HL-60 (cell line): ENCODE measurements at places on chromosomes 11 and 22.

DNA sequence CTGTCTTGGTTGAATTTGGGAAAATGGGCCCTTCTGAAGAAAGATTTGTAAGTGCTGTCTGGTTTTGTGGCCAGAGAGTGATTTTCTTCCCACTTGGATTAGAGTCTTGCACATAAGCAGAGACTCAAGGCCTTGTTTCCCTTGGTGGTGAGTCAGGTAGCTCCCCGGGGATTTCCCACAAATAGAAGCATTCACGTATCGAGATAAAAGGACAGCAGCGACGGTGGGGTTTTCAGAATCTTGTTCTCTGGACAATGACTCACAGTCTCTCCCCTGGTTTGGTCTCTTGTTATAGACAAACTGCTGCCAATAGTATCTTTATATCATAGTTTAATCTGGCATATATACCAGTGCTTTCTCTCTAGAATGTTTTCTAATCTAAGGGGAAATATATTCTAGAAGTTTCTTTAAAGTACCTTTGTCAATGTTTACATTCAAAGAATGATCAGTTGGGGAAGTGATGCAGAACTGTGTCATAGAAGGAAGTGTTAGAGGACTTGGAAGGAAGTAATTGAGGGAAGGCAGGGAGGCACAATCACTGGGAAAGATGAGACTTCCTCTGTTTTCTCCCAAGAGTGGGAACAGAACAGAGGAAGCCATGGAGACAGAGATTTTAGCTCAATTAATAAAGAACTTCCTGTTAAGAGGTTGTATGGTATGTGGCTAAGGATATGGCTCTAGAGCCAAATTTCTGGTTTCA is 18.1 kb downstream of the POLA2 start:
- DNase-seq = no peak

DNA sequence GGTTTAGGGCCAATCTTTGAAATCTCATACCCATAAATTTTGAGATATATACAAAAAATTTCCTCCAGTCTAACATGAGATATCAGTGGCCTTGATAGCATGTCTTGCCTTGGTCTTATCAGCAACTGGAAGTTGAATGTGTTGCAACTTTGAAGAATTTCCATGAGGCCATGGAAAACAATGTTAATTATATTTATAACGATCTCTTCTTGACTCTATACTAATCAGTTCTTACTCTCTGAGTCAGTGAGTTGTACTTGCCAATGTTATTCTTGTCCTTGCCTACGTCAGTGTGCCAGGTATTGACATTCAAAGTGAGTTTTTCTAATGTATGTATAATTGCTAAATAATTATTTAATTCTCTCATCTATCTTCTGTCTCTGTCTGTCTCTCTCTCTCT is 535.1 kb downstream of the KCNA4 start:
- DNase-seq = no peak

DNA sequence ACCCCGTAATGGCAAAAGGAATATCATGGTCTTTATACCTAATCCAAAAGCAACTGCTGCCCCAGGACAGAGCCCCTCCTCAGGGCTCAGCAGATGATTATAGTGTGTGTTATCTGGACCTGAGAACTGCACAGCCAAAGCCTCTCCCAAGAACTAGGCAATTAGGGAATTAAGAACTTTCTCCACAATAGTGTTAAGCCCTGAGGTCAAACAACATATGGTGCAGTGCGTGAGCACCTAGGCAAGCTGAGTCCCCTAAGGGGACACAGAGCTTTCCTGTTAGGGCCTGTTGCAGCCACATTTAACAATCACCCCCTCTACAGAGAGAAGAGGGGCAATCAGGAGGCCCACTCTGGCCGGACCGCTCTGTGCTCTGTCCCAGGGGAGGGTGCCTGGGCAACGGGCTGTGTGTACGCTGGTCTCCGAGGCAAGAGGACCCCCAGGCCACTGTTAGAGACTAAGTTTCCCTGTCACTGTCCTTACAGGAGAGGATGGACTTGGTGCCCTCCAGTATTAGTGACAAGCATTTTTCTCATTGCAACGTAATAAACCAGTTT is 1.4 kb upstream of the KCNJ5 start:
- DNase-seq = no peak

GRCh38 chr22:34210301-34210700 is 290.0 kb upstream of the LARGE1 start:
- no peak for DNase-seq

DNA sequence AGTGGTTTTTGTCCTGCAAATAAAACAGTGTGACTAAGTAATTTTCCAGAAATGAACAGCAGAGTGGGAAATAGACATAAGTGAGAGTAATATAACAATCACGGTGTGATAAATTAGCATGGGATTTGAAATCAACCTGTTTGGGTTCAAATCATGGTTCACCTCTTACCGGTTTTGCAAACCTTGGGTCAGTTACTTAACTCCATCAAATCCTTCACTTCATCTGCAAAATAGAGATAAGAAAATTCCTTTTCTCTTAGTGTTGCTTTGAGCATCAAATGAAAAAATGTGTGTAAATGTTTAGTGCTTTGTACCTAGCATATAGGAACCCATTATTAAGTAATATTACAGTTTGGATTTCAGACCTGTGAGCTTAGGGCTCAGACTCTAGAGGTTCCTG is 152.2 kb downstream of the TEAD1 start:
- DNase-seq = no peak

DNA sequence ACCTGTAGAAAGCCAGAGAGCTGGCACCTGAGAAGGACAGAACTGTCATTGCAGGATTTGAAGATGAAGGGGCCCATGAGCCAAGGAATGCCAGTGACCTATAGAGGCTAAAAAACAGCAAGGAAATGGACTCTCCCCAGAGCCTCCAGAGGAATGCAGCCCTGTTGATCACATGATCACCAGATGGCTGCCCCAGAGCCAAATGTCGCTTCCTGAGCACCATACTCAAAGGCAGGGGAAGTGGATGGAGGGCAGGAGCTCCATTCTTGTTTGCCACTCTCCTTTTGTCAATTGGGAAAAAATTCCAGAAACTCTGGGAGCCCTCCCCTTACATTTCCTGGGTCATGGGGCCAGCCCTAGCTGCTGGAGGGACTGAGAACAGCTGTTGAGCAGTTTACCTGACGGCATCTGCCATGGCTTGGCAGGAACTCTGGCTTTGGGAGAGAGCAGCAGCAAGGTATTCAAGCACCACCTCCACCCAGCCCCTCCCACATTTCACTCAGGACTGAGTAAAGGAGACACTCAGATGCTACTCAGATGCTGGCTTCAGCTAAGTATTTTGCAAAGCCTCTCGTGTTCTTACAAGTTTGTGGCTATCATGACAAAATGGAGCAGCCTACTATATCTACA is 46.9 kb downstream of the DKK3 start:
- DNase-seq = no peak

GRCh38 chr11:92662601-92663360 is 306.7 kb upstream of the MTNR1B start:
- no peak for DNase-seq

DNA sequence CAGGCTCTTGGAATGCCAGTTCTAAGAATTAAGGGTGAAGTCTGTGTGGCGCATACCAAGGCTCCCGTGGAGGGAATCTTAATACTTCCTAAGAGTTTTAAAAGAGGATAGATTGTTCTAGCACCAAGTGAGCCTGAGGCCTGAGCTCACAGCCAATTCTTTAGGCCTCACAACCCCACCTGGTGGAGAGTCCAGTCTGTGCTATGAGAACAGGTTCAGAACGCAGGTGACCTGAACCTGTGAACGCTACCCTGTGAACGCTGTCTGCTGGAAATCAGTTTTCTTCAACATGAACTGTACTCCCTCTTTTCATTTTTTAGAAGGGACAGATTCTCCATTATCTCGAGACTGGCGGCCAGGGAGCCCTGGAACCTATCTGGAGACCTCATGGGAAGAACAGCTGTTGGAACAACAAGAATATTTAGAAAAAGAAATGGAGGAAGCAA is 43.2 kb upstream of the DLAT start:
- DNase-seq = peak; percentile 52

DNA sequence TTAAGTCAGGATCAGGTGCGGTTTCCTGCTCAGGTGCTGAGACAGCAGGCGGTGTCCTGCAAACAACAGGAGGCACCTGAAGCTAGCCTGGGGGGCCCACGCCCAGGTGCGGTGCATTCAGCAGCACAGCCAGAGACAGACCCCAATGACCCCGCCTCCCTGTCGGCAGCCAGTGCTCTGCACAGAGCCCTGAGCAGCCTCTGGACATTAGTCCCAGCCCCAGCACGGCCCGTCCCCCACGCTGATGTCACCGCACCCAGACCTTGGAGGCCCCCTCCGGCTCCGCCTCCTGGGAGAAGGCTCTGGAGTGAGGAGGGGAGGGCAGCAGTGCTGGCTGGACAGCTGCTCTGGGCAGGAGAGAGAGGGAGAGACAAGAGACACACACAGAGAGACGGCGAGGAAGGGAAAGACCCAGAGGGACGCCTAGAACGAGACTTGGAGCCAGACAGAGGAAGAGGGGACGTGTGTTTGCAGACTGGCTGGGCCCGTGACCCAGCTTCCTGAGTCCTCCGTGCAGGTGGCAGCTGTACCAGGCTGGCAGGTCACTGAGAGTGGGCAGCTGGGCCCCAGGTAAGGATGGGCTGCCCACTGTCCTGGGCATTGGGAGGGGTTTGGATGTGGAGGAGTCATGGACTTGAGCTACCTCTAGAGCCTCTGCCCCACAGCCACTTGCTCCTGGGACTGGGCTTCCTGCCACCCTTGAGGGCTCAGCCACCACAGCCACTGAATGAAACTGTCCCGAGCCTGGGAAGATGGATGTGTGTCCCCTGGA is at the start of gene MYO7A:
Gene MYO7A, plus strand, starts transcription at position 327 of the 772 bp plus-strand sequence. CDS start 2,389 bp downstream, outside the sequence.
- no peak for DNase-seq

DNA sequence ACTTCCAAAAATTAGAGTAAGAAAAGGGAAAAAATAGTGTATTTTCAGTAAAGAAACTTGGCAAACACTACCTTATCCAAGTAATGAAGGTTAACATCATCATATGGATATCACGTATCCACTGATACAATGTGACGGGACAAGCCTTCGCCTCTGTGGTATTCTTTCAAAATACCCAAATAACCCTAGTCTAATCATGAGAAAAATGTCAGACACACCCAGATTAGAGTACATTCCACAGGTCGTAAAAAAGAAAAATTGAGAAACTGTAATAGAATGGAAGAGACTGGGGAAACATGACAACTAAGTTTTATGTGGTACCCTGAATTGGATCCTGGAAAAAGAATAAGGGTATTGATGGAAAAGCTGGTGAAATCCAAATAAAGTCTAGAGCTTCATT is 48.9 kb downstream of the NARS2 start:
- no peak for DNase-seq

DNA sequence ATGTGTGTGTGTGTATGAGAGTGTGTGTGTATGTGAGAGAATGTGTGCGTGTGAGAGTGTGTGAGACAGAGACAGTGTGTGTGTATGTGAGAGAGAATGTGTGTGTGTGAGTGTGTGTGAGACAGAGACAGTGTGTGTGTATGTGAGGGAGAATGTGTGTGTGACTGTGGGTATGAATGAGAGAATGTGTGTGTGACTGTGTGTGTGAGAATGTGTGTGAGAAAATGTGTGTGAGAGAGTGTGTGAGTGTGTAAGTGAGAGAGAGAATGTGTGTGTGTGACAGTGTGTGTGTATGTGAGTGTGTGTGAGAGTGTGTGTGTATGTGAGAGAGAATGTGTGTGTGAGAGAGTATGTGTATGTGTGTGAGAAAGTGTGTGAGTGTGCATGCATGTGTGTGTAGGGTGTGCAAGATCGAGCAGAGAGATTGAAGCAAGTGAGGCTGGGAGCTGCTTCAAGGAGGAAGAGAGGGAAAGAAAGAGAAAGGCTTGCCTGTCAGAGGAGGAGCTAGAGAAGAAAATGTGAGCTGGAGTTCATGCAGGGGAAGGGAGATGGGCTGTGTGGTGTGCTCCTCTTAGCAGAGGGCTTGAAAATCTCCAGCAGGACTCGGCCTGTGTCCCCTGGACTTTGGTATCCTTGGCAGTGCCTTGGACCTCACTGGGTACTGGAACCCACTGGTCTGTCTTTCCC is 27.7 kb upstream of the TP53I11 start:
- no peak for DNase-seq

GRCh38 chr11:93921695-93922468 is 71.5 kb upstream of the VSTM5 start:
- no peak for DNase-seq

- peak; percentile 60 for DNase-seq
Observed at GRCh38 chr11:121437018-121437685, 15.0 kb upstream of the SORL1 start.

- DNase-seq = peak; percentile 23
Observed at GRCh38 chr11:32386770-32387377, 48.5 kb downstream of the WT1 start.

DNA sequence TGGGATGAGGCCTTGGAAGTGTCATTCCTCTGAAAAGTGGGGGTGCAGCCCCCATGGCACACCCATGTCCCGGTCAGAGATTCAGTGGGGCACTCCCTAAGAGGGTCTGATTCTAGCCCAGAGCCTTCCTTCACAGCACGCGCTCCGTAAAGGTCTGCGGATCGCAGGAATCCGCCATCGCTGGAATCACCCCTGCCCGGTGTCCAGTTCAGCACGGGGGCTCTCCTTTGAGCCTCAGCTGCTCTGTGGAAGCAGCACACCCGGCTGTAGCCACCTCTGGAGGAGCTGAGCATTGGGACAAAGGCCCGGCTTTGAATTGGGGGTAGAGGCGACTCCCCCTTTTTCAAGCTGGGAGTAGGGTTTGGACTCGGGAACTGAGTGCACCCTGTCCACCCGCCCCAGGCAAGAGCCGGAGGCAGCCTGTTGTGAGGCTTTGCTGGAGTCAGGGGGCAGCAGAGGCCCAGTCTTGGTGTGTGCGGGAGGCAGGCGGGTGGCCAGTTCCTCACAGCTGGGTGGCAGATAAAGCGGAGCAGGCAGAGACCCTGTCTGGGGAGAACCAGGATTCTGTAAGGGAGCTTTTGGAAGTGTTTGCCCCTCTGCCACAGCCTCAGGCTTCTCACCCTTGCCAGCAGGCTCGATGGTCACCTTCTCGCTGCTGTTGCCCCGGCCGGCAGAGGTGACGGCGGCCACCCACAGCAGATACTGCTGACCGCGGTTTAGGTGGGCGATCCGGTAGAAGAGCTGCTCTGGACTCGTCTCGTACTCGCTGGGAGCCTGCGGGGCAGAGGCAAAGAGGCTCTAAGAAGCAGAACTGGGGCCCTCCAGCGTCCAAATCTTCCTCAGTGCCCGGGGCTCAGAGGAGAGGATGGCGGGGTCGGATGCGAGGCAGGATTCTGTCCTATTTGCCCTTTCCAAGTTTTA is 115.9 kb downstream of the CEP164 start:
- no peak for DNase-seq

- no peak for DNase-seq
Observed at GRCh38 chr11:65776710-65777141, 4.0 kb downstream of the AP5B1 start.

DNA sequence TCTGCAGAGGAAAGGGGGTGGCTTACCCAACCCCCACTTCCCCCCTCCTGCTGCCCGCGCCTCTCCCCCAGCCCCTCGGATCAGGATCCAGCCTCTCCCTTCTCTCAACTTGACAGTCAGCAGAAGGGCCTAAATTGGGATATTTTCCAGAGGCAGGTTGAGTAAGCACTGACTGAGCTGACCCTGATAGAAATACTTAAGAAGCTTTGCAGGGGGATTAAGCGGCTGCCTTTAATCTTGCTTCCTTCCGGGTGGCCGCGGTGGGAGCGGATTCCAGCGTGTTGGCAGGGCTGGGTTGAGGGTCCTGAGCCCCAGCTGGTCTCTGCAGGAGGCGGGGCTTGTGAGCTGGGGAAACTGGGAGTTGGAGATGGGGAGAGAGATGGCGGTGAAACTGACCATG is 445.2 kb downstream of the NTM start:
- no peak for DNase-seq

- DNase-seq = peak; percentile 57
Observed at GRCh38 chr22:46622081-46622521, 1.9 kb downstream of the GRAMD4 start.
